ENCODE measurements at places on chromosomes 2 and 18. TPM values are rescaled to one million over a fixed set of nuclear protein-coding genes. Genes with fewer than 3 reads are reported as not detected.

DNA sequence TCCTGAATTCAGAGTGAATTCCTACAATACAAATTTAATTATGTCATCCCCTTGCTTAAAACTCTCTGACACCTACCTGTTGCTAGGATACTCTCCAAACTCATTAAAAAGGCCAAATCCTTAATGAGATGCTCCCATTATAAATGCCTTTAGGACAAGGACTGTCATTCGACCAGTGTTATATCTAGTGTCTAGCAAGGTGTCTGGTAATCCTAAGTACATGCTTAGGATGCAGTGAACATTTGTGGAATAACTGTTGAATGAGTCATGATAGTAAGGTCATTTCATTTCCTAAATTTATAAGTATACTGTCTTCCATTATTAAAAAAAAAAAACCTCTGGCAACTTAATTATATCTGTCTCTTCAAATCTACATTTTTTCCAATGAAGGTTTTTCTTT, 588.9 kb upstream of the NRXN1 start:
- no peak for DNase-seq

DNA sequence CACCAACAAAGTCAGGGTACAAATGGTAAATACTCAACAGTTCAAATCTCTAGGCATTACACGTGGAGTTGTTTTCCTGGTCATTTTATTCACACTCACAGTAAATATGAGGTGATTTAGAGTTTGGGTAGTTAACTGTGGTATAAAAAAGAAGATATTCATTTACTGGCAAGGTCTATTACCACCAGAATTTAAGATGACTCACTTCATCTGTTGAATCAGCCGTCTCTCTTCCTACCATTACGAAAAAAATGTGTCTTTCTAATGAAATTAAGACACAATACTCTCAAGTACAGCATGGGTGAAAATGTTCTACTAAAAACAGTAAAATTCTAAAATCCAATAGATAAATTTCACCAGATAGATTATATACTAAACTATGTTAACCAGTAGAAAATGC, 21.0 kb upstream of the GPR75 start:
- peak; percentile 68 for DNase-seq

DNA sequence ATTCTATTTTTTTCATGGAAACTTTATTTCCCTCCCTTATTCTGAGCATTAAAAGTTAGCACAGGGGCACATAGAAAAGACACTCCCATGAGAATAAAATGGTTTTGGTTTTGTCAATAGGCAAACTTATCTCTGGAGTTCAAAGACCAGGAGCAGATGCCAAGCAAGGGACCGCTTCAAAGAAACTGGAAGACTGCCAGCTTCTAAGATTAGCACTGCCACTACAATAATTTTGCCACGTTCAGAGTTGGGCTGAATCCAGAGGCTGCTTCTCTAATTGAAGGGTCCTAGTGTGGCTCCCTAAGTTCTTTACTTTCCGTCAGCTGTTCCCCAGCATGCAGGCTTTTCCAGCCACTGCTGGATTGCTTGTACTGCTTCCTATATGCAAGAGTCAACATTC, 681.0 kb upstream of the GCFC2 start:
- DNase-seq: no peak

DNA sequence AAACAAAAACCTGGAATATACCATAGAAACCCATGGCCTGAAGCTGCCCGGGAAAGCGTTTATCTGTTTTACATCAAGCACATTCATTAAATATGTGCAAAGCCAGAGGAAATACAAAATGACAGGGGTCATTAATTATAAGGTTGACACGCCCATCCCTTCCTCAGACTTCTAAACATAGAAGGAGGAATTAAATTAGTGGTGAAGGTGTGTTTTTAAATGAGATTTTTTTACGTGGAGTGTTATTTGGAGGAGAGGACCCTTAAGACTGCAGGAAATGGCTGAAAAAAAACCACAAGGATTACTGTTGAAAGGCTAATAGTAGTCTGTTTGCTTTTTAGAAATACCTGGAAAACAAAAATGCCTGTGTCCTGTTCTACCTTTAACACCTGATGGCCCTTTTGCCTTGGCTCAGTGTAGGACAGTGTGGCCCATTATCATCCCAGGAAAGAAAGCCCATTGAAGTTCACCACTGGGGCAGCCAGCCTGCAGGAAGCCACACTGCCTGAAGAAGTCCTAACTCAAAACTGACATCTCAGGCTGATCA, 123.2 kb downstream of the EPHA4 start:
- no peak for DNase-seq

SLC16A14 gene
- 0.81 TPM for total RNA-seq

REEP1 gene
- 2.5 TPM for total RNA-seq

All from M059J (cell line).